ENCODE measurements at places on chromosomes 2 and 18.

DNA sequence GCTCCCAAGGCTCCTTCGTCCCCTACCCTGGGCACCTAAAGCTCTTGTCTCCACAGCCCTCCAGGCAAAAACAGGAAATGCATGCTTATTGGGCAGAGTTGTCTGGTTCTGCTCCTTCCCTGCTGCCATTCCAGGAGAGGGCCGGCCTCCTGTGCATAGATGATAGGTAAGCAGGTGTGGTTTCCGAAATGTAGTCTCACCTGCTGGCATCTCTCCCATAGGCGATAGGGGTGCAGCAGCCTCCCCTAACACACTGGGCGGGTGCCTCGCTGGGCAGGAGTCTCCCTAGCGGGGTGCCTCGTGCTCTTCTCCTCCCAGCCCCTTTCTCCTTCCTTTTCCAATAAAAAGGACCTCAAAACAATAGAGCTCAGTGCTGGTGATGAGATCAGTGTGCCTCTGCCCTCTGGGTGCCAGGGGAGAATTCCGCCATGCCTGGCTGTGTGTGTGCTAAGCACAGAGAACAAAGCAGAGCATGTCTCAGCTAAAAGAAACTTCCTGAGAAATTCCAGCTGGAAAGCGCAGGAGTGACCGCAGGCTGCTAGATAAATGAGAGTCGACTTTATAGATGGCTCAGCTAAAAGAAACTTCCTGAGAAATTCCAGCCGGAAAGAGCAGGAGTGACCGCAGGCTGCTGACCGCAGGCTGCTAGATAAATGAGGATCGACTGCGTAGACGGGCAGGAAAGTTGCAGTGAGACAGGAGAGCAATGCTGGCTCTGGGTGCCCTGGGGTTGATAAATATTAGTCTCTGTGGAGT is 11.3 kb upstream of the PXDN start:
- no peak for DNase-seq

DNA sequence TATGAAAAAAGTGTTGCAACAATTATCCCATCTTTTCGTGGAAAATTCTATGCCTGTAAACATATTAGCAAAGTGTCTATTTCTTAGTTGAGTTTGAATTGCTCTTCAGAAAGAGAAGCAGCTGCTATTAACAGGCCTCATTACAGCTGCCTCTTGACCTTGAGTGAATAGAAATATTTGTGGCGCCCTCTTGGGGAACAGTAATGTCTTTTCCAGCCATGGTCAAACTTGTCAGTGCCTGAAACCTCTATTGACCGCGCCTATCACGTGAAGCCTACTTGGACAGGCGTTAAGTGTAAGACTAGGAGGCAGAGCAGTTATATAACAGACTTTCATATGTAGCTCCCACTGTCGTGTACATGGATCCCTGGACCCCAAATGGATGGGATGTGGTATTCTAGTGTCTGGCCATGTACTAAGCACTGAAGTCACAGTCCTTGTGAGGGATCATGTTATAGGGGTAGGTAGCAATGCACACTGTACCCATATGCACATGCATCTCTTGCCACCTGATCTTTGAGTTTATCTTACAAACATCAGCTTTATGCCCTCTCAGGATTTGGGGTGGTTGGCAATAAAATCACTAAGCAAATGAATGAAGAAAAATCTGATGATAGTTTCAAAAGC is 245.0 kb downstream of the PTGR3 start:
- DNase-seq = peak; percentile 43

- DNase-seq = peak; percentile 26
Observed at GRCh38 chr2:118539290-118539689, 308.2 kb downstream of the EN1 start.

GRCh38 chr18:12014086-12014485 is 32.8 kb downstream of the IMPA2 start:
- DNase-seq = no peak

DNA sequence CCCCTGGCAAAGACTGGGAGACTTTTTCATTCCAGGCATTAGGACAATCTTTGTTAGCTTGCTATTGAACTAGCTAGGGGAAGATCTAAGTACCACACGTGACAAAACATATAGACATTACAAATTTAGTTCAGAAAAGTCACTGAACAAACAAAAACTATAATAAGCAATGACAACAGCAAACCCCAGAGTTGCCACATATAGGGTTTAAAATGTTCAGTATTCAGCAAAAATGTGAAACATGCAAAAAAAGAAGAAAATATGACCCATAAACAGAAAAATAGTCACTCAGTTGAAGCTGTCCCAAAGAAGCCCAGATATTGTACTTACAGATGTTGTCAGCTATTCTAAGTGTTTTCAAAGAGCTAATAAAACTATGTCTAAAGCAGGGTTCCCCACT is 431.1 kb upstream of the CDH2 start:
- no peak for DNase-seq

- peak; percentile 15 for DNase-seq
Observed at GRCh38 chr2:62660582-62661262, 44.8 kb upstream of the EHBP1 start.

- DNase-seq = no peak
Observed at GRCh38 chr2:239227661-239228371, 173.0 kb downstream of the HDAC4 start.

DNA sequence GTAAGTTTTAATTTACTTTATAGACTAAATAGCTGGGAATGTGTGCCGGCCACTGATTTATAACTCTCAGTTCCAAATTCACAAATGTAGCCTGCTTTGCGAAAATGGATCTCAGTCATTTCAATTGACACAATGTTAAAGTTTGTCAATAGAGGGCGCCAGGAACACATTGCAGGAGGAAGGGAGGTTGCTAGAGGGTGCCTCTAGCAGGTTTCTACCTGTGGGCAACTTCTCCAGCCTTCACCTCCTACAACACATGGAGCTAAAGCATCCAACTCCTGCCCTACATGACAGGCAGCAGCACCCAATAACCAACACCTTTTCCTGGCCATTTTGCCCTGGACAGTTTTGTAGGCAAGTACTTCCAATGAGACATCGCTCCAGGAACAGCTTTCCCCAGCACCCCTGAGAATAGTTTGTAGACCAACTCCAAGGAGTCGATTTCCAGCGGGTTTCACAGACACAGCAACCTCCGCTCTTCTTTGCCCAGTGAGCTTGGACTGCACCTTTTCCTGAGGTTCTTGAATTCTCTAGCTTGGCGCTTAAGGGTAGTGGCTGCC is 784.8 kb upstream of the CDH2 start:
- peak; percentile 37 for DNase-seq

DNA sequence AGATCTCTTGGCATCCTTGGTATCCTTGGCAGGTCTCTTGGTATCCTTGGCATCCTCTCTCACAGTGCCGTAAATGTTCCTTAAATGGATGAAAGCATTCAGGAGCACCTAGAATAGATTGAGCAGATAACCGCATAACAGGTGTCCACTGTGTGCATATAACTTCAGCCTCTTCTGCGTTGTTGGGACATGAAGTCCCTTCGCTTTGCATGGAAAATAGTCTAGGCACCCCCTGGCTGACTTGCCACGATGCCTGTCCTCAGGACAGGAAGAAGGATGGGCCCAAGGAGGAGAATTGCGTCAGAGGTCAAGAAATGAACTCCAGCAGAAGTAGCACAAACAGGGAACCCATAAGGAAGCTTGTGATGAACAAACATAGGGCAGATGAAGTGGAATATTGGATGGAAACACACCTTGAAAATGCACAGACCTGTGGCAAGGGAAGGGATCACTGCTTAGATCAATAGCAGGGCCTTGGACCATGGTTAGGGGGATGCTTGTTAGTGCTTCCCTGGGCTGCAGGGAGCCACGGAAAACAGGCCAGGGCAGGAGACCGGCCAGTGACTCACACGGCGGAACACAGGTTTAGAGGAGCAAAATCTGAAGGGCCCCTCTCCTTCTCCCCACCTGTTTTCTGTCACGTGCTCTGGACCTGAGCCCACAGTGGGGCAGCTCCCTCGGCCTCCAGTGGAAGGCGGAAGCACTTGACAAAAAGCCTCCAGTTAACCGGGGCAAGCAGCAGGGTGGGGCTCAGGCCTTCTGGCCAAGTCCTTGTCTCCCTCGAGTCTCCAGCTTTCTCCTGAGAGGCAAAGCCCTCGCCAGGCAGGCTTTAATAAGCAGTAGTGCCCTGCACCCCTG is 99.2 kb upstream of the ASAP2 start:
- no peak for DNase-seq

- no peak for DNase-seq
Observed at GRCh38 chr2:98140210-98140609, 53.2 kb downstream of the VWA3B start.

GRCh38 chr2:207993151-207993763 is 32.1 kb downstream of the PLEKHM3 start:
- no peak for DNase-seq

DNA sequence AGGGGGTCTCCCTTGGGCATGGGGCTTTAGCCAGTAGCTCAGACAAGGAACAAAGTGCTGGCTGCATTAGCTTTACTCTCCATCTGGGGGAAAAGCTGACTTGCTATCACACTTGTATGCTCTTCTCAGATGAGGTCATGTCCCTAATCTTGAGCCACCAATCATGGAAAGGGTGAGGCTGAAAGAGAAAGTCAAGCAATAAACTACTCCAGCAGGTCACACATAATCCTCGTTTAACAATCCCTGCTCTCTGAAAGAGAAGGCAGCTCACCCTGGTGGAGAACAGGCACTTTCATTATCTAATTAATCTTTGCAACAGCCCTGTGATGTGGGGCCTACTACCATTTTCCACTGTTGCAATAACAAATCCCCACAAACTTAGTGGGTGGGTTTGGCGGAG is 129.7 kb upstream of the CAPN13 start:
- no peak for DNase-seq

DNA sequence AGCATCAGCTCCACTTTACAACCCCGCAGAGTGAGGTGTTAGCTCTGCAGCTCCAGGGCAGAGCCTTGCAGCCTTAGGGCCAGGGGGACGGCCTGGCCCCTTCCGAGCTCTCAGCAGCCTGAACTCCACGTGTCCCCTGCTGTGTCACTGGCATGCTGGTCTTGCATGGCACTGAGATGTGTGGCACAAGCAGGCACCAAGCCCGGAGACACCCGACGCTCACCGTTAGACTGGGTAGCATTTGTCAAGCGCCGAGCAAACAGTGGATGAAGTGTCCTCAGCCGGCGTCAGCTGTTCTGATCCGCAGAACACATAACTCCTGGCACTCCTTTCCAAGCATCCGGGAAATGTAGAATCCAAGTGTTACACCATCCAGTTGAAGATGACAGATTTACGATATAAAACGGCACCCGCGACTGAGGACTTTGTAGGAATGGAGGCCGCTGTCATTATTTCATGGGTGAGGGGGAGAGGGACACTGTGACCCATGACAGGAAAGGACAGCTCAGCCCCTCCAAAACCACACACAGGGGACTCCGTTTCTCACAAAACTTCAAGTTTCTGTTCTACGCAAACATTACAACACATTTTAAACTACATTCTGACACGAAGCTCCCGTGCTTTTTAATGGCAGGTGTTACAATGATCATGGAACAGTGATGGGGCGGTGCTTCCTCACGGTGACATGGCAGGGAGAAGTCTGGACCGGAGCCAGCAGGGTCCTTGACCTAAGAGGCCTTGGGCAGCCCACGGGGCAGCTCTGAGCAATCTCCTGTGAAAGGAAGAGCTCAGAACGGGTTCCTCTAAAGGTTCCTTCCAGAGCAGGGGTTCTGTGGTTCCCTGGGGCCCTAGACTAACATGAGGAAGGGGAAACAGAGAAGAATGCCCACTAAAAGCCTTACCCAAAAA is 89.4 kb downstream of the HDAC4 start:
- DNase-seq = no peak

GRCh38 chr2:118726821-118727220 is 120.6 kb downstream of the EN1 start:
- no peak for DNase-seq

DNA sequence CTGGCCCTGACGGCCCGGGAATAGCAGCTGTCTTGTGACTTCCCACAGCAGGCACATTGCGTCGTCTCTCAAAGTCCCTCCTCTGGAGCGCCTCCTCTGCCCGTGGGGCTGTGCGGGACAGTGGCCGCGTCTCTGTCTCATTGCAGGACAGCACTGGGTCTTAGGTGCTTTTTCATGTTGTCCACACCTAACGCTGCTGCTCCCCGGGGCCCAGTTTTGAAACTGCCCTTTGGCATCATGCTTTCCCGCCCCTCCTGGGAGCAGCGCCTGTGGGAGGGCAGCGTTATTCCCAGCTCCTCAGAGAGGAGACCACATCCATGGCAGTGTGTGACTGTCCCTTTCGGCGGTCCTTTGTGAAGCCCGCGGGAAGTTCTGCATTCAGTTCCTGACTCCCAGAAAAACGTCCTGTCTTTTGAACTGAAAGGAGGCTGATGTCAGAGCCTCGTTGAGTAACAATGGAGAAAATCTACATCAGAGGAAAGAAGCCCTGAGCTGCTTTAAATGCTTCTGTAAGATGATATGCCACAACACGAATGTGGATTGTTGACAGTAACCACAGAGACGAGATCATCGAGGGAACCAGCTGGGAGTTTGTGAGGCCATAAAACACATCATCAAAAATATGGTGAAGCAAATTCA is 226.0 kb downstream of the FAM210A start:
- DNase-seq = no peak

GRCh38 chr2:32711219-32711618 is 83.4 kb downstream of the TTC27 start:
- DNase-seq = no peak

GRCh38 chr18:75809151-75809925 is 381.8 kb upstream of the SMIM21 start:
- no peak for DNase-seq

DNA sequence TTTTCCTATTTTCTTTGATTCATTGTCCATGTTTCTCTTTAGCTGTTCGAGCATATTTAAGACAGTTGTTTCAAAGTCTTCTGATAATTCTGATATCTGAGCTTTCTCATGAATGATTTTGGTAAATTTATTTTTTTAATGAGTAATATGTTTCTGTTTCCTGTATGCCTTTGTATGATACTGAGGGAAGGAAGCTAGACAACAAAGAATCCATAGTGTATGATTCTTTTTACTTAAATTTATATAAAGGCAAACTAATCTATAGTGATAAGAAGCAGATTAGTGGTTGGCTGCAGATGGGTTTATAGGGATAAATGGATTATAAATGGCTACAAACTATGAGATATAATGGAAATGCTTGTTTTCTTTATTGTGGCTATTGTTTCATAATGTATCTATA is 352.7 kb upstream of the CDH2 start:
- no peak for DNase-seq

- no peak for DNase-seq
Observed at GRCh38 chr2:18123211-18123570, 244.7 kb downstream of the KCNS3 start.

GRCh38 chr2:39514825-39515224 is 77.7 kb upstream of the MAP4K3 start:
- no peak for DNase-seq

Measured in Calu3 (cell line).